ENCODE measurements at places on chromosomes 2 and 18. TPM values are rescaled to one million over a fixed set of nuclear protein-coding genes. Genes with fewer than 3 reads are reported as not detected.

- DNase-seq, result peak; percentile 68
Observed at GRCh38 chr2:136116151-136116812, 1.7 kb downstream of the CXCR4 start.

GRCh38 chr2:183665425-183665824 is 541.2 kb downstream of the NUP35 start:
- DNase-seq, result no peak

DNA sequence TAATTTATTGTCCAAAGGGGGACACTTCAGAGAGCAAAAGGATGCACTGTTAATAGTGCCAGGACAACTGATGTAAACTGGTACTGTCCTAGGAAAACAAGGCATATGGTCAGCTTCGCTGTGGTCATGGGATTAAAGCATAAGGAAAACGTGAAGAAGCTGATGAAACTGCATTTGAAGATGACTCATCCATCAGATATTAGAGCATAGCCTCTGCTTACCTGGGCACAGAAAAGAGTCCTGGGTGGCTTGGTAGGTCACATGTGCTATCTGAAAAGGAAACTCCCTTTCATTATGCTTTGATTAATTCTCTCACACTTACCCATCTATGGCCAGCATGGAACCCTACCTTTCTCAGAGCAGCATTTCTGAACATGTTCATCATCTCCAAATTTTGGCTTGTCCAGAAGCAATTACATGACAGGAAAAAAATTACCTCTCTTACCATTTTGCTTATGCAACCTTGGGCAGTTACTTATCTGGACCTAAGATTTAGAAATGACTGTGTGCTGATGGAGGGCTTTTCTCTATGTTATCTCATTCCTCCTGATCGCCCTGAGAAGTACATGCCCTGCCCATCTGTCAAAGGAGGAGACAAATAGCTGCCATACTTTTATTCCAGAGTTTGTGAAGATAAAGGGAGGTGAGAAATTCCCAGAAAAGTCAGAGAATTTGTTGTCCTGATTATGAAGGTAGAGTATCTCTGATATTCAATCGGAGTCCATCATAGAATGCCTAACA is 275.3 kb upstream of the SLC14A2 start:
- DNase-seq, result no peak

The PSD4 gene
- total RNA-seq, result 1.5 TPM
